ENCODE measurements at places on chromosomes 3 and 15. TPM values are rescaled to one million over a fixed set of nuclear protein-coding genes. Genes with fewer than 3 reads are reported as not detected.

DNA sequence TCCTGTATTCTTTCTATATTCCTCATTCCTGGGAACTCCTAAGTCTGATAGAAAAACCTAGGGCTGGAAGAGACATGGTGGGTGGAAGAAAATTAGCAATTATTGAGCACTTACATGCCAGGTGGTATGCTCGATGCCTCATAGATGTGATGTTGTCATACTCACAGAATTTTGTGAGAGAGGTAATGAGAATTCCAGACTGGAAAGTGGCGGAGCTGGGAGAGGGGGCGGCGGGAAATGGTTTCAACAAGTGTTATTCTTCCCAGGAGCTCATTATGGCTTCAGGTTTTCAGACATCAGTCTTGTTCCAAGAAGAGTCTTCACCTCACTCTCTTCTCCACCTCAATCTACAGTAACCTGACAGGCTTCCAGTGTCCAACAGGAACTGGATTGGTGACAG, 16.2 kb downstream of the TIMP4 start:
- DNase-seq: no peak

GRCh38 chr15:62462721-62463120, 297.6 kb upstream of the C2CD4B start:
- no peak for DNase-seq

ESYT3 gene
- 0.23 TPM for total RNA-seq

GRCh38 chr3:54356261-54357045, 234.1 kb downstream of the CACNA2D3 start:
- DNase-seq: peak; percentile 89

DNA sequence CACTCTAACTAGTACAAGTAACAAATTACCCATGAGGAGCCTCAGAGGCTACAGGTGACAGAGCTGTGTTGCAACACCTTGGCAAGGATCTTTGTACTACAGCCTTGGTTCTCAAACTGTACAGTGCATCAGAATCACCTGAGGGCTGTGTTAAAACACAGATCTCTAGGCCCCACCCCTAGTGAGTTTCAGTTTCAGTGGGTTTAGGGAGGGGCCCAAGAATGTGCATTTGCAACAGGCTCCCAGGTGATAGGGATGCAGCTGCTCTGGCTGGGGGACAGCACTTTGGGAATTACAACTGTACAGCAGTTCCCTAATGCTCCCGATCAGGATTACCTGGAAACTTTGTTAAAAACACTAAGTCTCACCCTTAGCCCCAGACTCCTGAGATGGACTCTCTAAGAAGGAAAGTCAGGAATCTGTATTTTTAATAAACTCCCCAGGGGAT, 66.1 kb upstream of the NR2F2 start:
- no peak for DNase-seq

GRCh38 chr3:69142090-69142489, 19.7 kb upstream of the LMOD3 start:
- peak; percentile 2 for DNase-seq

- DNase-seq: no peak
These were observed 55.9 kb downstream of the BHLHE40 start for GRCh38 chr3:5035113-5035512.

GRCh38 chr15:67458331-67459029, 62.5 kb upstream of the C15orf61 start:
- DNase-seq: peak; percentile 11

LRRC31 gene
- not detected for total RNA-seq

KLF13 gene
- 39.1 TPM for total RNA-seq

DNA sequence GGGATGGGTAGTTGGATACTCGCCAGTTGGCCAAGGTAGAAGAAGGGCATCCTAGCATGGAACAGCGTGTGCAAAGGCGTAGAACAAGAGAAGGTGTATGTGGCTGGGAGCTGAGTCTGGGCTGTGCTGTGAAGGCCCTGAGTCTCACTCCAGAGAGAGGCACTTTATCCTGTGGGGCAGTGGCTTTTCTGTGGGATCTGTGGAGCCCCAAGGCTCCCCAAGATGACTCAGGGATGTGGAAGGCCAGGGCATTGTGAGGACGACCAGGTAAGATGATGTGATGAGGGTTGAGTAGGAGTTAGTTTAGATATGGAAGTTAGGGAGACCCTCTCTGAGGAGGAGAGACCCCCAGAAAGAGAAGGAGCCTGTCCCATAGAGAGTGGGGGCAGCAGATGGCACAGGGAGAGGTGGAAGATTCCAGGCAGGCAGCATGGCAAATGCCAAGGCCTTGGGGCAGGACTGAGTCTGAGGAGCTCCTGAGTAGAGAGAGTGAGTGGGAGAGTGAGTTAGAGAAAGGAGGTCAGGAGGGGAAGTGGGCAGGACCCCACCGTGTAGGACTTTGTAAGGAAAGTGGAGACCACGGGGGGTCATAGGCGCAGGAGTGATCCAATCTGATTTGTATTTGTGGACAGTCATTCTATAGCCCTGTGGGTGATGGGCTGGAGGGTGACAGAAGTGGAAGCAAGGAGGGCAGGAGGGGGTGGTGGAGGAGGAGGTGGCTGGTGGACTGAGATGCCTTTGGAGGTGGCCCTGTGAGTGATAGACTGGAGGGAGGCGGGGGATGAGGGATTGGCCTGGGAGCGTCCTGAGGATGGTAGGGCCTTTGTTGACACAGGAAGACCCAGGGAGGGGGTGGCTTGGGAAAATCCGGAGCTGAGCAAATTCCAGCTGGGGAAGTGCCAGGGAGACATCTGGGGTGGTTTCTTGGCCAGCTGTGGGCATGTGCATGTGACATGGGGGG, 50.3 kb downstream of the FBLN2 start:
- DNase-seq: peak; percentile 70

DNA sequence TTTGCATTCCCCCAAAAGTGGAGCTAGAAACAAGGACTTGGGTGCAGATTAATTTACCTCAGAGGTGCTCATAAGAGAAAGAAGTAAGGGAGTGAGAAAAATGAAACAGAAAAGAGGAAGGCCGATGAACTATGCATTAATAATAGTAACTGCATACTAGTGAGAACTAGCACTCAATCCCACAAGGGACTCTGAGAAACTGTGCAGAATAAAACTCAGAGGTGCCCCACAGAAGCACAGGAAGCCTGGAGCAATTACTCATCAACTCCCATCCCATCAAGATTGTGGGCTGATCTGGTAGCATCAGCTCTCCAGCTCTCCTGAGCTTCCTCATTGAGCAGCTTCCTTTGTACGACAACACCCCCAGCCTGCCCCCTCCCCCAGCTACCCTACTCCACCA, 50.8 kb downstream of the CLDN18 start:
- DNase-seq: no peak

DNA sequence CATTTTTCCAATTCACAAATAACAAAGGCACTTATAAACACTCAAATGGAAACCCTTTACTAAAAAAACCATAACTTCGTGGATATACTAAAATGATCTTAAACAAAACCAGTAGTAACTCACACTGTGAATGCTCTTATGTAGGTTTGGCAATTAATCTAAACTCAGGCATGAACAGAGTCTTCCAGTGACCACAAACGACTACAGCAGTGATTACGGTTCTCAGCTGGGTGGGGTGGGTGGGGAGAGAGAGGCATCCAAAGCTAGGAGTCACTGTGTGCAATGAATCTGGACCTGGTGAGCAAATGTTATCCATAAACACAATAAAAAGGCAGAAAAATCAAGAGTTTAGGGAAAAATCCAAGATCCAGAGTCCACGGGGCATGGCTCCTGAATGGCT, 21.3 kb downstream of the SLC12A8 start:
- DNase-seq: no peak

GRCh38 chr3:69204315-69204957, 82.0 kb upstream of the LMOD3 start:
- DNase-seq: no peak

GRCh38 chr3:34178415-34178814, 380.0 kb downstream of the PDCD6IP start:
- DNase-seq: no peak

GRCh38 chr3:13459605-13460340, 20.3 kb upstream of the HDAC11 start:
- no peak for DNase-seq

- DNase-seq: peak; percentile 44
These were observed 2.8 kb downstream of the MAP4 start for GRCh38 chr3:48013288-48013980.

GRCh38 chr3:170697908-170698307, 112.0 kb upstream of the SLC7A14 start:
- DNase-seq: no peak

DNA sequence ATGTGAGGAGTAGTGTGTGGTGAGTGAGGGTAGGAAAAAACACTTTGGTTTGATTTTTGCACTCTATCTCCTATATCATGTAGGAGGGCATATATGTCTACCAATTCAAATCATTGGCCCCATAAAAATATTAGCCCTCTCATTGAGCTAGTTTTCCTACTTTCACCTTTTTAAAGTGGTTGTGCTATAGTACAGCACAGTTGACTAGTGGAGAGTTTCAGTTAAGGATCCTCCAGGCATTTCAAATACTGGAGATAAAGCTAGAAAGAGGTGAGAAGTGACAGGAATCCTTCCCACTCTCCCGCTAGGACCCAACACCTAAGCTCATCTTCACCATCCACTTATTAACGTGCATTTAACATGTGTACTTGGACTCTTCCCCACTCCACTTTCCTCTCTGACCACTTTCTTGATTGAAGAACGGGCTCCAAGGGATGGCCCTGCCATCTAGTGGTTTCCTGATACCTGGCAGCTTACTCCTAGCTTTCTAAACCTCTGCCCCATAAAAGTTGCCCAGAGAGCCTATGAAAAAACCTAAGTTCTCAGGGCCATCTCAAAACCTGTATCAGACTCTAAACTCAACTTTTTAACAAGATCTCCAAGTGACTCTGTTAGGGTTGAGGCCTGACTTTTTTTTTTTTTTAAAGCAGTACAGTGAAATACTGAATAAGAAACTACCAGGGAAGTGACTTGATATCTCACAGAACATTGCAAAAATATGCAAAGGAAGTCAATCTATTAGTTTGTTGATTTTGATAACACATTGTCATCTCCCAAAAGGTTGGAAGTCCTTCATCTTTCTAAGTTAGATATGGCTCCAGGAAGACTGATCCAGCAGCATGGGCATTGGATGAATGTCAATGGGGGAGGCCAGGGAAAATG, 17.9 kb downstream of the IL12A start:
- DNase-seq: peak; percentile 53

DNA sequence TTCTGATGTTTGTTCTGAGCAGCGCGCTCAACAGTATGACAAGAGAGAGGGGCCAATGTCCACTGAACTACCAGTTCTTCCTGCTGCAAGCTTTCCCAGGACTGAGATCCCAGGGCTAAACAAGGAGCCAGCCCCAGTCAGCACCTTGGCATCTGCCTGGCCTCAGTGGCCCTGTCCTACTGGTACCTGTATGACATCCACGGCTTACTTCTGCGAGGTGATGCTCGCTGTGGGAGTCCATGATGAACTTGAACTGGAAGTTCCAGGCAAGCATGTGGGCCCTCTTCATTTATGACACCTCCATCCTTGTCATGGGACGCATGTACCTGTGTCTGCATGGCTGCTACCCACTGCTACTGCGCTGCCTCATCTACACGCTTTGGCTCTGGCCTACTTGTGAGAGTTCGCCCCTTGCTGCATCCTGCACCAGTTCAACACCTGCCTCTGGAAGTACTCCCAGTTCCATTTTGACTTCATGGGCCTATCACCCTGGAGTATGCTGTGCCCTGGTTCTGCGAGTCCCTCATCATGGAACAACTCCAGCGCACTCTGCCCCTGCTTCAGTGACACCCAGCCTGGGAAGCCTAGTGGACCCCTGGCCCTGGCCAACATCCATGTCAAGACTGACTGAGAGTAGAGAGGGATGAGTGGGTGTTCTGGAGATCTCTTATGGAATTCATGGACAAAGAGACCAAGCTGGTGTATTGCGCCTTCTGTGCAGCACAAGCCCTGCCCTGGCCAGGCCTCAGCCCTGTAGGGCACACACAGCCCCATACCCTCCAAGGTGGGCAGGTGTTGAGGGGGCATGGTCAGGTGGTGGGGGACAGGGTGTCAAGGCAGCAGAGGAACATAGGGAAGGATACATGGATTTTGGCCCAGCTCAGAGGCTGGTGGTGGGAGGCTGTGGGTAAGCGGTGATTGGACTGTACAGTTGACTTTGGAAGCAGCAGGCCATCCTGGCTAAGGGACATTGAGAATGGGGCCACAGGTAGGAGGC, 246.8 kb downstream of the NLGN1 start:
- DNase-seq: no peak

DNA sequence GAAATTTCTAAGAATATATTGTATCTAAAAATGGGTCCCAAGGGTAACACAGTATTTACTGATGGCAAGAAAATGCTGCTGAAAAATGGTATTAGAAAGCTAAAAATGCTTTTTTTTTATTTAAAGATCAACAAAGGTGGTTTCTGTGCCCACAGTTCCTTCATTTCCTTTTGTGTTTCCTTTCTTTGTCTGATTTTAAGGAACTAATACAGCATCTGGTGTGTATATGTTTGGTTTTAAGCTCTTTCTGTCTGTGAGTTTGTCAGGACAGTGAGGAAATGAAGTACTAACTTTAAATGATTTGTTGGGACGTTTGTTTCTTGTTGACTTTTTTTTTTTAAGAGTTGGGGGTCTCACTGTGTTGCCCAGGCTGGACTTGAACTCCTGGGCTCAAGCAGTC, 38.2 kb downstream of the RASA2 start:
- DNase-seq: no peak

- DNase-seq: no peak
These were observed 1.4 kb upstream of the SEC13 start for GRCh38 chr3:10322352-10322710.

DNA sequence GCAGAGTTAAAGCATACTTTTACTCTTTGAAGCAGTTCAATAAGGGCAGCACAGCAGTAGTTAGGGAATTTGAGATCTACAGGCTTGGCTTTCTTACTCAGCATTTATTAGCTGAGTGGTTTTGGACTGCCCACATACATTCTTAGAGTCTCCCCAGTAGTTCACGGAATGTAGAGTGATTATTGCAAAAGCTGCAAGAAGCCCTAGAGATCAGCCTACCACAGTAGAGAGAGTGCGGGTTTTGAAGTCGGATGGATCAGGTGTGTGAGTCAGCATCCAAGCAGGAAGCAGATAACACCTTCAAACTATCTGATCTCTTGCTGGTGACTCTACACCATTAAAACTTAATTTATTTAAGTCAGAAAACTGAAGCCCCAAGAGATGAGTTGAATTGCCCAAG, 171.9 kb downstream of the SYNPR start:
- DNase-seq: no peak

SPTBN5 gene
- total RNA-seq: 2.4 TPM

DNA sequence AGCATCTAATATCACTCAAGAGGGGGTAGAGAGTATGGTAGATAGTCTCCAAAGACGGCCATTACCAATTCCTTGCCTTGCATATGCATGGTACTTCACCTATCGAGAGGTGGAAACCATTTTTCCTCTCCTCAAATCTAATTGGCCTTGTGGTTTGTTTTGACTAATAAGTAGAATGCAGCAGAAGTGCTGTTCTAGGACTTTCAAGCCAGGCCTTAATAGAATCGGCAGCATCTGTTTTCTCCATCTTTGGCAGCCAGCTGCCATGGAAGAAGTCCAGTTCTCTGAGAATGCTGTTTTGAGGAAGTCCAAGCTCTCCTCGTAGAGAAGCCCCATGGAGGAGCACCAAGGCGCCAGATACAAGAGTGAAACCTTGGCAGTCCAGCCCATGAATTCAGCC, 59.1 kb upstream of the RASGRP1 start:
- no peak for DNase-seq

UBE3A gene
- total RNA-seq: 42.3 TPM

GOLGA6D gene
- total RNA-seq: not detected

GRCh38 chr3:123218990-123219389, 17.2 kb downstream of the SEC22A start:
- no peak for DNase-seq

Data from MG63 (cell line).